NCI-H1092 treated with DMSO at 0.1 percent for 48 hours (cell line): ENCODE measurements at places on chromosomes 5 and 9.

DNA sequence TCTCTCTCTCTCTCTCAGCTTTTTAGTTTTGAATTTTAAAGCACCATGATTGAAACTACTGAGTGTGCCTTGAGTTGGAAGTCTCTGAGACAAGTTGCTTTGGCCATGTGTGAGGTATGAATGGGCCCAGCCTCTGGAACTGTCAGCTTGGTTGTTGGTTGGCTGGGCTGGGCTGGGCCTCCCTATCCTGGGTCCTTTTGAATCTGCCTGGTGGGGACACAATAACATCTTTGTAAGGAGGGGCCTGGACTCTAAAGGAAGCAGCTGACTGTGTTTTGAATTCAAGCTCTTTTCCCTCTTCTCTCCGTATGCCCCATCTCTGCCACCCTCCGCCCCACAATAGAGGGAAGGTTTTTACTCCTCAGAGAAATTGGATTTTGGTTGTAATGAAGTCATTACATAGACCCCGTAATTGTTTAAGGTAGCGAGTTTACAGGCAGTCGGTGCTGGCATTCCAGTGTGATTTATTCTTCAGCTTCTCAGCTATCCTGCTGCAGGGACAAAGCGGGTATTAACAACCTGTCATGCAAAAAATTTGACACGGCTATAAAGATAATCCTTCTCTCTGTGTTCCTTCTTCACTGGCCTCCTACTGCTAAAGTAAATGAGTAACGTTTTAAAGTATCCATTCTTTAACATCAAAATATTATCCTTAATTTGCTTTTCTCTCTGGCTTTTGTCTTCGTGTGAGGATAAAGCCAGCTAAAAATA lies 105.4 kb downstream of the DAPK1 start:
- no peak for DNase-seq

GRCh38 chr5:111582993-111583601 lies 70.8 kb upstream of the STARD4 start:
- DNase-seq = no peak

DNA sequence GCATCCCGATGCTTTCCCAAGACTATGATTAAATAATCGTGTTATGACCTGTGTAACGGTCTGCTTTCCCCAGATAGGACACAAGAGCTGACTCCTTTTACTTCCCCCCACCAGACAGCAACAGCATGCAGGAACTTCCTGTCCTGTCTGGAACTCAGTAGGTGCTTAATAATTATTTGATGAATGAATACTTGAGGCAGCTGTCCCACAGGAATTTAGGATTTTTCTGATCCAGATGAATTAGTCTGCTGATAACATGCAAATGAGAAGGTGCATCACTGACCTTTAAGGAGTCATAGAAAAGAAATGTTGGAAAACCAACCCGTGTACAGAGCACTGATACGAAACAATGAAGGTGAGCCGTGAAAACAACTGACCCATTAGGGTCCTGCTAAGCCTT lies 12.2 kb downstream of the RNF130 start:
- DNase-seq = no peak

DNA sequence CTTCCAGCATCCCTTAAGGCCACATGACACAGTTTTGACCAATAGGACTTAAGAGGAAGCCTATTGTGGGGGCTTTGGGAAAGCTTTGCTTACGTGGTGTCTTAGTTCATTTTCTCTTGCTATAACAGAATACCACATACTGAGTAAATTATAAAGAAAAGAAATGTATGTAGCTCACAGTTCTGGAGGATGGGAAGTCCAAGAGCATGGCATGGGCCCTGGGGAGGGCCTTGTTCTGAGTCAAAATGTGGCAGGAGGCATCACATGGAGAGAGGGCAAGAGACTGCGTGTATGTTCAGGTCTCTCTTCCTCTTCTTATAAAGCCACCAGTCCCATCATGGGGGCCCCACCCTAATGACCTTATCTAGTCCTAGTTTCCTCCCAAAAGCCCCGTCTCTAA lies 68.6 kb upstream of the CPEB4 start:
- no peak for DNase-seq

- DNase-seq = no peak
Observed at GRCh38 chr5:199950-200645, 8.8 kb downstream of the LRRC14B start.

DNA sequence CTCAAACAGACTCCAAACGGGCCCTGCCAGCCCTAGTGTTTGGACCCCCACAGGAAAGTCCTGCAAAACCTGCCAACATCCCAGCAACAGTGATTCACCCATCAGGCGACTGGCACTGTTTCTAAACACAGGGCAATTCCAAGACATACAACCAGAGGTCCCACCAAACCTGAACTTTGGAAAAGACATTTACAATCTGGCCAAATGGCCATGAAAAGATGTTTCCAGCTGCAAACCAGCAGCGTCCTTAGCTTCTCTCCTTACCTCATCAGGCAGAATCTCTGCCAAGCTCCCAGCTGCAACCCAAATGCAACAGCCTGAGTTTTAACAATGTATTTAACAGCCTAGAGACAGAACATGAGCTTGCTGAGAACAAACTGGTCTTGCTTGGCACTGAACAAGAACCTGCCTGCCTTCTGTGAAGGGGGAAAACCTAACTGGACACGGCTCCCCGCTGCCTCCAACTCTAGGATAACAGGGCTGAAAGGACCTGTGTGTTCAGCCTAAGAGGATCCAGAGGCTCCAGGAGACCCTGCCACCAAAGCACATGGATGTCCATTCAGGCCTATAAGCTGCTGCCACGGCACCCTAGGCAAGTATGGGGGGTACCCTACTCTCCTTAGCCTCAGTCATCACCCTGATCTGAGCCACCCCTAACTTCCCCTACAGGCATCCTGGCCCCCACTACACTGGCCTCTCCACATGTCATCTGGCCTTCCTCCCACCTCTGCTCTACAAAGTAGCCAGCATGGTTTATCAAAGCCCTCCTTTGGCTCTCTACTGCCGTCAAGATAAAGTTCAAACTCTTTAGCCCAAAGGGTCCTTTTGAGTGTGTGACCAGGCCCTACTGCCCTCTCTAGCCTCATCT lies 5.6 kb downstream of the P4HA2 start:
- DNase-seq = no peak

DNA sequence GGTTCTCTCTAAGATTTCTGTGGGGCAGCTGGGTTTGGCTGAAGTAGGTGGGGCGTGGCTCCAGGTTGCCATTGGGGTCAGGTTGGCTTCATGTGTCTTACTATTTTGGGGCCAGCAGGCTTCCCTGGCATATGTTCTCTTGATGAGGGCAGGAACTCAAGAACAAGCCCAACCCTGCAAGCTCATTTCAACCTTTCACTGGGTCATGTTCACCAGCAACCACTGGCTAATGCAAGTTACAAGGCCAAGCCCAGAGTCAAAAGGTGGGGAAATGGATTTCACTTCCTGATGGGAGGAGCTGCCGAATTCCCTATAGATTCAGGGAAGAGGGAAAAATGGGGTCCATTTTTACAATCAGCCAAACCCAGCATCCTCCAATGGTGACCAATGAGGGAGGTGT lies 34.0 kb upstream of the HAND1 start:
- DNase-seq = no peak

GRCh38 chr9:108972186-108972585 lies 38.0 kb downstream of the ABITRAM start:
- DNase-seq = no peak

DNA sequence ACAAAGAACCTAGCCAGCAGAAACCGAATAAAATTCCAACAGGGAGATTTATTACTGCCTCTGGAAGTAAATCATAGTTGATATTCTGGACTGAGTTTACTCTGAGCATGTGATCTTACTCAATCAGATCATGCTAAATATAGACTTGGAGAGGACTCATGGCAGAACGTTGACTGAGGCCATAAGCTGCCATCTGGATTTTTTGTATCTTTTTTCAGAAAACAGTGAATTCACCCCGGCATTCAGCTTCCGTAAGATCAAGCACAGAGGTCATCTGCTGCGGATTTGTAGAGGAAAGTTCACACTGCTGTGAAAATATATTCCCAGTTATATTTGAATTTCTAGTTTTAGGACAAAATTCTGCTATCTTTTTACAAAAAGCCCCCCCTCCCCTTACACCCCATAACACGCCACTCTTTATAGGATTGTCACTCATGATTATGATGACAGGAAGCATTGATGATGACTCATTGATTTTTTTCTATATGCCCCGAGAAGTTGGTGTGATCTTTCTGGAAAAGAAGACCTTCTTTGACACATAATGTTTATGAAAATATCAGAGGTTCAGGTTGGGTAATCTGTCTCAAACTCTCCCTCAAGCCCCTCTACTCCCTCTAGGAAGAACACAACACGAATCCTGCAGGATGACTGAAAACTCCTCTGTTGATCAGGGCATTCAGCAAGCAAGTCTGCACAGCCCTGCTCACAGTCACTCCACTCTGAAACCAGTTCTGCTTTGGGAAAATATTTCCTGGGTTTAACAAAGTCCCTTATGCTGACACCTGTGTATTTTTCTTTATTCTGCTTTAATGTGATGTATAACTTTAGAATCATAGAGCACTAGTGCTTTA lies 70.8 kb downstream of the NXNL2 start:
- no peak for DNase-seq

DNA sequence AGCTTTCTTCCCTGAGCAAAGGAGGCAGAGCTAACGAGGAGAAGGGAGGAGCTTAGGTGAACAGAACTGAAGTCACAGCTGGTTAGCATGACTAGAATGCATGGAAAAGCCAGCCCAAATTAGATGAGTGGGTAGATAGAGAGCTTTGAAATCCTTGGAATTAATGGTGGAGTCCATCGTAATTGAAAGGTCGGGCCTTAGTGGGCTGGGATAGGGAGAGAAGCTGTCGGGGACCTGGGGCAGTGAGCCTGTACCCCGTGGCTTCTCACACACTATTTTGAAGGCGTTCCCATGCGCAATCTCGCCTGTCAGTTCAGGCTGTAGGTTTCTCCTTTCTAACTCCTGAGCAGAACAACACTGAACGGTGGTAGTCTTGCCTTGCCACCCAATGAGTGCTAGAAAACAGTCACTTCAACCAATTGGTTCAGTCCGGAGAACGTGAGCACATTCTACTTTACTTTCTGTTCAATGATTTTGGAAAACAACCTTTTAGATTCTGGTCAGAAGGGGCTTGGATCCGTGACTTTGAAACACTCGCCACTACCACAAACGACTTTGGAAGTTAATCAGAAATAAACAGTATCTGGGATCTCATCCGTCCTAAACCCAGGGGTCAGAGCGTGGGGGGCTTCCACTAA lies 655 bp upstream of the RAI14 start:
- DNase-seq = no peak

GRCh38 chr5:151134228-151134627 lies 23.4 kb downstream of the ANXA6 start:
- DNase-seq = no peak

DNA sequence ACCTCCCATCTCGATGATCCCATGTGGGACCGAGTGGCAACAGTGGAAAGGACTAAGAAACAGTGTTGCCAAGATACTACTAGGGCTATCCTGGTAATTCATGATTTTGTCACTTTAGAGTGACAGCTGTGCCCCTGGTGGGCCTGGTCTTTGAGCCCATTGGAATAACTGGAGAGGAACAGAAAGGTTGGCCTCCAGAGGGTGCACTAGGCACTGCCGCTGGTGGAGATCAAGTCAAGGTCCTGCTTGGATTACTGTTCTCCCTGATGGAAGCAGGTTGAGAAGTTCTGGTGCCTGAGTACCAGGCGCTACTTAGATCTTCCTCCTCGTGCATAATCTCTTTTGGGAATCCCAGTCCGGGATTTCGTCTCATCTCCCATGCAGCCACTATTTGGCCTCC lies 129.6 kb downstream of the SEC61B start:
- no peak for DNase-seq

DNA sequence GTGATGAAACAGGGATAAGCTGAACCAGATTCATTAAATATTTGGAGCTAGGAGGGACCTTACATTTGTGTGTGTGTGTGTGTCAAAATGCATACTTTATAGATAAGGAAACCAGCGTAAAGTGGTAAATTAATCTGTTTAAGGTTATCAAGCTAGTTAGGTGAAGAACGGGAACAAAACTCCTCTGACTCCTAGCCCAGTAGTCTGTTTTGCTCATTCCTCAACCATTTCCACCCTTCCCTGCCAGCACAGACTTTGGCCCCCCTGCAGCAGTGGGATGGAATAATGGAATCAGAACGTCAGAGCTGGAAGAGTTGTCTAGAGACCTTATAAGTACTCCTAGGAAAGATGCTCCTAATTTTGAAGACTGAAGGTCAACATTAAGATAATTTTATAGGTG lies 6.5 kb downstream of the AGXT2 start:
- DNase-seq = no peak

- DNase-seq = no peak
Observed at GRCh38 chr9:126465977-126466376, 139.3 kb downstream of the MVB12B start.

GRCh38 chr5:173498286-173498685 lies 118.2 kb downstream of the BOD1 start:
- no peak for DNase-seq

- DNase-seq = no peak
Observed at GRCh38 chr5:174204535-174205313, 159.2 kb downstream of the NSG2 start.

DNA sequence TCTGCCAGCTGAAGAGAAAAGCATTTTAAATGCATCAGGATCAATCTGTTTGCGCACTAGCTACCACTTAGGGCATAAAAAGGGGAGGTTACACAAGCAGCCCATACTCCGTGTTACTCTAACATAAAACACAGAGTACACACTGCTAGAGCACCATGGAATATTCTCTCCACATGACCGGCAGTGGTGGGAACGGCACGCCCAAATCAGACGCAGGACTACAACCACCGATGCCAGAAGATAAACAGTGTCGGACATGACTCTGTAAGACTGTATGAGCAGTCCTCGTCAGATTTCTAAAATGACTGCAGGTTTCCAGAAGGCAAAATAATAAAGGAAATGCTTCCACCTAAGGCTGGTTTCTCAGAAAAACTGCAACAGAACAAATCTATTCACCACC lies 40.0 kb downstream of the CDK5RAP2 start:
- no peak for DNase-seq

- no peak for DNase-seq
Observed at GRCh38 chr5:116651653-116652052, 77.0 kb upstream of the SEMA6A start.

- DNase-seq = no peak
Observed at GRCh38 chr9:119280740-119281485, 88.3 kb downstream of the BRINP1 start.

DNA sequence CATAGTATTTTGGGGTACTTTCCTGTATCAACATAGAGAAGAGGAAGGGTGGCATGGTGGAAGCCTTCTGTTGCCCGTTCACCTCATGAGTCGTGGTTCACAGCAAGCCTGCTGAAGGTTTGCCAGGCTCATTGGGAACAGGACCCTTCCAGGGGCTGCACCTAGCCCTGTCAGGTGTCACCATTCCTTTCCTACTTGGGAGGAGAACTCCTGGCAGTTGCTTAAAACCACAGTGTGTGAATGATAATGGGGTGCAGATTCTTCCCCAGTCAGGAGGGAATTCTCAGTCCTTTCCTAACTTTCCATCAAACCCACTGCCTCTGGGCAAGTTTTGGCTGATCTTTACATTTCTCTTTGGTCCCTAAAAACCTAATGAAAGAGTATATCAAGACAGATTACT lies 99.4 kb upstream of the CTNND2 start:
- DNase-seq = no peak

- no peak for DNase-seq
Observed at GRCh38 chr9:76651119-76651705, 113.0 kb upstream of the PCA3 start.
